AG09309 (cell line): ENCODE measurements at places on chromosomes 5 and 9.

- DNase-seq = peak; percentile 80
These were observed 219.6 kb downstream of the DENND1A start for GRCh38 chr9:123710299-123710698.

GRCh38 chr5:116738615-116739261, 164.1 kb upstream of the SEMA6A start:
- DNase-seq = no peak

GRCh38 chr5:73844165-73844564, 218.2 kb downstream of the ARHGEF28 start:
- no peak for DNase-seq

DNA sequence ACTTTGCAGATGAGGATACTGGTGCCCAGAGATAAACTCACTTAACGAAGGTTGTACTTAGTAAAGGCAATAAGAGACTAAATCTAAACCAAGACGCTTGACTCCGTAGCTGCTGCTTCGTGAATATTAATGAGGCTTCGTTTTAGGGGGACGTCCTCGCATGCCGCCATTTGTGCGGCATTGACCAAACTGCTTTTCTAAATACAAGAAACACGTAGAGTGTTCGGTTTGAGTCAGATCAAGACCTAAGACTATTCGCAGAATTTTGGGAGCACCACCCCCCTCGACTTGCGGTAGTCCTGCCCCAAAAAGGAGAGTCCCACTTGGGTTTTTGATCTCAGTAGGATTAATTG, 1.1 kb downstream of the NPM1 start:
- DNase-seq = no peak

DNA sequence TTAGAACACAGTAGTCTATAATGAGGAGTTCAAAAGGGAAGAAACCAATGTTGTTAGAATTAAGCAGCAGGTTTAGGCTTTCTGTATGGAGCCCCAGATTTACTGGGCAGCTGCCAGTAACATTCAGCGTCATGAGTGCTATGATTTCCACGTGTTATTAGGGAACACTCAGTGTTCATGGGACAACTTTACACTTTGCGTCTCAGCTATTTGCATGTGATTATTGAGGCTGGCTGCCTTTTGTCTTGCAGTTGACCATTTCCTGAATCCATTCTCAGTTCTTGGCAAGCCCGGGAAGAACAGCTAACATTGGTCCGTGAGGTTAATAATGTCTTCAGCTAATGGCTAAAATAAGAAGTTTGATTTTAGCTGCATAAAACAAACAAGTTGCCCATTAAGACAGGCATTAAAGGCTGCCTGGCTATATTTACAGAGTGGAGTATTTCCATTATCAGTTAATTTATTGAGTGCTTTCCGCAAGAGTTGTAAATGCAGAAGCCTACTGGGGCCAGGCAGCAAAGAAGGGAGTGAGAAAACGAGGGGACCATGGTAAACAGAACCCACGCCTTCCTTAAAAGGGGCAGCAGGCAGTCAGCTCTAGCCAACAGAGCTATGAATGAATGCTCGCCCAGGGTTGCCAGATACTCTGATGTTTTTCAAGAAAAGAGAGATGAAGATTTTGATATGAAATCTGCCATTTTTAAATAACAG, 120.9 kb downstream of the PIP5K1B start:
- no peak for DNase-seq

DNA sequence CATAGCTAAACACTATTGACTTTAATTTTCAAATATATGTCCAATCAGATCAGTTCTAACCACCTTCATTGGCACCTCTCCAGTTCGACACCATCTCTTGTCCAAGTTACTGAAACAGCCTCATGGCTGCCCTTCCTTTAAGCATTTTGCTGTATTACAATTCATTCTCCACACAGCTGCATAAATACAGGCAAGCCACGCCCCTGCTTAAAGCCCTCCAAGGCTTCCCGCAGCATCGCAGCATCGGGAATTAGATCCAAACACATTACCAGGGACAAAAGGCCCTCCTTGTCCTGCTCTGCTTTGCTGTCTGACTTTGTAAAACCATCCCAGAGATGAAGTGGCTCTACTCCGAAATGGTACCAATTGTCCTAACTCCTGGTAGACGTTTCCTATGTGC, 75.1 kb upstream of the RAI14 start:
- no peak for DNase-seq

GRCh38 chr9:18499062-18499461, 25.1 kb downstream of the ADAMTSL1 start:
- DNase-seq = no peak

DNA sequence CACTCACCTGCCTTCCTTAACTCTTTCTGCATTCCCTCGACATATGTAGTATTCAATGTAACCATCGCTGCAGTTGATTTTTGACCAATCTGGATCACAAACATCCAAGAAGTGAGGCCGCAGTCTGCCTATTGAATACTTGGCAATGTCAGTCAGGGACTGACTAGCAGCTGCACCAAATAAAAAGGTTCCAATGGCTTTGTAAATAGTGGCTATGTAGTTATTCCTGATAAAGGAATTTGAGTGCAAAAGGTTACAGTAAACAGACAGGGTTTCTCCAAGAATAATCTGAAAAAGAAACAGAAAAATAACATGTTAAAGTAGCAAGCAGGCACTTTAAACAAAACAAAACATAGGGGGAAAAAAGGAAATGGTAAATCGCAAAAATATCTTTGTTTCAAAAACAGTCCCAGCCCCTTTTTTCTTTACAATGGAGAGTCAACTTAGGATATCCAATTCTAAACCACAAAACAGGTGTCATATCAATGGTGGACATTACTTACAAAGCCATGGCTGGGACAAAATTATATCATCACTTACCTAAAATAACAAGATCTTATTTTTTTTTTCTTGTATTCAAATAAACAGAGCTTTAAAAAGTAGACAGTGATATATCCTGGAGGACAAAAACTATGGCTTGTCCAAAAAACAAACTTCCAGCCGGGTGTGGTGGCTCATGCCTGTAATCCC, 66.8 kb downstream of the PLPP1 start:
- DNase-seq = no peak

DNA sequence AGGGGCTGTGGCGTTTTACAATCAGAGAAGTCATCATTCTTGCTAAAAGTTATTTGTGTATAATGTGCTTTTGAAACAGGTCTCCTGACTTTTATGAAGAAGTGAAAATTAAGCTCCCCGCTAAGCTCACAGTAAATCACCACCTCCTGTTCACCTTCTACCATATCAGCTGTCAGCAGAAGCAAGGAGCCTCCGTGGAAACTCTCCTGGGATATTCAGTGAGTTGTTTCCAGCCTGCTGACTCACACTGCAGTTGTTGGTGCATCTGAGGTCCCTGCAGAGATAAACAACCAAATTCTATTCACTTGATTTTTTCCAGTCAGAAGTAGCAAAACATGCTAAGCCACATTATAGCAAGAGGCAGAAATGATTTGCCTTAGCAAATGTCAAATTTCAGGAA, 156.7 kb downstream of the DOCK8 start:
- no peak for DNase-seq

DNA sequence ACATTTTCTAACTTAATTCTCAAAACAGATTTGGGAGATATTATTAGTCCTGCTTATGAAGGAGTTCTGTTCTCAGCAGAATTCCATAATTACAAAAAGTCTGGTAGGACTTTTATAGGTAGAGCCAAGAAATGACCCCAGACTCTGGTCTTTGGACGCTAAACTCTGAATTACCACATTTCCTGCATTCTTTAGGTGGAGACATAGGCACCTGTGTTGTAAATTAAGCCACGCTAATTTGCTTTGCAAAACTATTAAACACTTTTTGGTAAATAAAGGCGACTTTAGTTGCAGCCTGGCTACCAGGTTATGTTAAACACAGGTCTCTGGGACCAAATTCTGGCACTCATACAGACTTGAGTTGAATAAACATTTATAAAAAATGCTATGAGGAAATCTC, 77.7 kb downstream of the C9orf152 start:
- no peak for DNase-seq

GRCh38 chr5:68225188-68225910, 9.8 kb downstream of the PIK3R1 start:
- DNase-seq = peak; percentile 70

DNA sequence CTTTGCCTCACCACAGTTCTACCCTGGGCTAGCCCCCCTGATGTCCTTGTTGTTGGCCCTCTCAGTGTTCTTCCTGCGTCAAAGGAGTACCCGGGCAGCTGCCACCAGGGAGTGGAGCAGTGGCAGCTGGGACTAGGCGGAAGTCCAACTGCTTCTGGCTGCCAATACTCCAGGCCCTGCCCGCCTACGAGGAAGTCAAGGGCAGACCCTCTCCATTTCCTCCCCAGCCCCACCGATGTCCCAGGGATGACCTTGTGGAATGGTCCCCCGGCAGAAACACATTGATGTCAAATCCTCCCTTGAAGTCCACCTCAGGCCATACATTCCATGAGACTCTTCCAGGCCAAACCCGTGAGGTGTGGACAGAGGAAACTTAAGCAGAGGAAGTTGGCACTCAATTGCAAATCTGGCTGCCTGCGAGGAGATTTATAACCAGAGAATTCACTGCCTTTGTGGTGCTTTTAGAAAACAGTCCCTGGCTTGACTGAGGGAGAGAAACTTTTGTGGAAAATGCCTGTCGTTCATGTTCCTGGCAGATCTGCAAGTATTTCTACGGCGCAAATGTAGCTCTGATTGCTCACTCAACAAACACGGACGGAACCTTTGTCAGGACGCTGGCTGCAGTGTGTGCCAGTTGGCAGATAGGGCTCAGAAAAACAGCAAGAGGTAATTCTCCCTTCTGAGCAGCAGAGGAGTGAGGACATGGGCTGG, 339.7 kb downstream of the RAB3C start:
- DNase-seq = no peak

- DNase-seq = no peak
These were observed 8.2 kb downstream of the OR1K1 start for GRCh38 chr9:122808141-122808540.

DNA sequence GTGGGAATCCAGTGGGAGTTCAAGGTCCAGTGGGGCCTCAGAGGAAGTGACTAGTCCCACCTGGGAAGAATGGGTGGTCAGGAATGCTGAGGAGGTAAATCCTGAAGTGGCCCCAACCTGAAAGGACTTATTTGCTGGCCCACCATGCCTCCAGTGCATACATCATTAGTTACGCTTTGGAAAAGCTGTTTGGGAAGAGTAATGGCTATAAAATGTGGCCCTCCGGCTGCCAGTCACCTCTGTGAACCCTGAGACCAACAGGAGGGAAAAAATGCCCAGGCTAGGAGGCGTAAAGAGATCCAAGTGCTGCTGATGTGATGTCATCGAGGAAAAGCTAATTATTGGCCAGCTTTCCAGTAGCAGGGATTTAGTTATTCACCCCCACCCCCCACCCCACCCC, 2.7 kb upstream of the SLC26A2 start:
- no peak for DNase-seq

- no peak for DNase-seq
These were observed 1162.5 kb upstream of the DMAC1 start for GRCh38 chr9:8962084-8962483.

DNA sequence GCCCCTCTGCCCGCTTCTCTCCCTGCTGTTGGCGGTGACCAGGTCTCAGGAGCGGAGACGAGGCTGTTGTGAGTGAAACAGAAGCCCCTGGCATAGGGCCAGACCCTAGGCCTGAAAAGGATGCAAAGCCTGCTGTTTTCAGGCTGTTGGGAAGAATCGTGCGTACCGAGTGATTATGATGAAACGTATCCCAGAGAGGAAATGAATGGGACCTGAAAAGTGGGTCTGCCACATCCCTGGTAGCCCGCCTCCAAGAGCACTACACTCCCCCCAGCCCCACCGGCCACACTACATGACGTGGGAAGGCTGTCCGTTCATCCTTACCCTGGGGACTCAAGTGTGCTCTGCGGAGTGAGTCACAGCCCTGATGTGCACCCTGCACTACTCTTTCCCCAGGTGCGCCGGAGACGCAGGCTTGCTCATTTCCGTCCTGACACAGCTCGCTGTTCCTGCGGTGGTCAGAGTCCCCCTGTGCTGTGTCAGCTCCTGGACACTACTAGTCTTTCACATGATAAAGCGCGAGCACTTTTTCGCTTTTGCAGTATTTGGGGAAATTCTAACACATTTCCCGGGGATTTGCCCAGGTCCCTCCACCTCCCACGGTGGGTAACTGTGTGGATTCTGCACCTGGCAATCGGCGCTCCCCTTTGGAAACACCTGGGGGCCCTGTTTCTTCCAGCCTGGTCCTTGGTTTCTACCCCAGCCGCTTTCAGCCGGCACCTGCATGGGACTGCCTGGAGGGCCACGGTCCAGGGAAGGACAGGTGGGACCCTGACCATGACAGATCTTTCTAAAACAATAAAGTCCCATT, 91.5 kb downstream of the ANKRD33B start:
- no peak for DNase-seq

- no peak for DNase-seq
These were observed 52.7 kb upstream of the NR5A1 start for GRCh38 chr9:124559871-124560270.

DNA sequence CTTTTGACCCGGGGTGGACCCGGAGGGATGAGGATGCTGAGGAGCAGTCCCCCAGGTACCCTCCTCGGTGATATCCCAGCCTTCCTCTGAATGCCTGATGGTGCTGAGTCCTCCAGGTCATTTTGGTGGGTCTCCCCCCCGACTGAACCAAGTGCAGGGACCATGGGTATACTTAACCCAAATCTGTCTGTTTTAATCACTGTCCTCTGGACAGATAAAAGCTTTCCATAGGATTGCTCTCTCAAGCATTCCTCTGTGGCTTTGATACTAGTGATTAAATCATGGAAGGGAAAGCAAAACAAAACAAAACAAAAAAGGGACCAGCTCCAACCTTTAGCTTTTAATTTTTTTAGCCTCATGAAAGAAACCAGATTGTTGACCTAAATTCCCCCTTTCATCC, 26.0 kb downstream of the PAPPA start:
- DNase-seq = no peak
